Tibial nerve (tissue), 4 donors: ENCODE measurements at places on chromosomes 7 and 10. TPM values are rescaled to one million over a fixed set of nuclear protein-coding genes. Genes with fewer than 3 reads are reported as not detected.

The CHST12 gene
- total RNA-seq = 21.0 TPM

DNA sequence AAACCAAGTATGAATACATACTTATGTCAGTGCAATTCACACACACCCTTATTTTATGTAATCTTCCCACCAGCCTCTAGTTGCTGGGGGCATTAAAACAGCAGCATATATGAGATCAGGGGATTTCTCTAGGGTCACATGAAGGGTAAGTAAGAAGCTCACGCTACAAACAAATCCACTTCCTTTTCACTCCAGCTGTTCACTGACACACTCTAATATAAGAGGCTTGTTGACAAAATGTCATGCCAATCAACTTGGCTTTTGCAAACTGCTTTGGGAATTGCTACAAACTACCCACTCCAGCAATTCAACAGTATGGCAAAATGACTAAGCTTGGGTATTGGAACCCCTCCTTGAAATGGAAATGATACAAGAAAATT, 10.3 kb downstream of the FAM3C start:
- no peak for DNase-seq

- no peak for DNase-seq
Observed at GRCh38 chr10:64067009-64067606, 545.9 kb downstream of the REEP3 start.

The HECW1 gene
- total RNA-seq = 3.6 TPM

DNA sequence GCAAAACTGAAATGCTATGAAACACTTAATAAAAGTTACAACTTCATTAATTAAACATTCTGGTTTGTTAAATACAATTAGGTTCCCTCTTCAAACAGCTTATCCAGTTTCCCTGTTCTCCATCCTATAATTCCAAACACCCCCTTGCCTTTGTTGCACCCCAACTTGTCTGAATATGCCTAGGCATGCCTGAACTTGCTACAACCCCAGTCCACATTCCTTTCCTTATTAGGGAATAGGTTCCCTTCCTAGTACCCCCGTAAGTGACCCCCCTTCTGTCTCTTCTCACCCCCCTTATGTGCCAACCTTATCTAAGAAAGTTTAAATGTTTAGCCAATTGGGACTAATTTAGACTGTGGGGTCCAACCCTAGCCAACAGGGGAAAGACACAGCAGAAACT, 295.7 kb upstream of the GALNT17 start:
- DNase-seq = no peak

GRCh38 chr10:132707121-132707775, 78.7 kb downstream of the NKX6-2 start:
- no peak for DNase-seq

- DNase-seq = no peak
Observed at GRCh38 chr7:130990178-130990832, 256.3 kb upstream of the KLF14 start.

GRCh38 chr7:111138586-111138985, 47.7 kb downstream of the LRRN3 start:
- DNase-seq = no peak

- DNase-seq = no peak
Observed at GRCh38 chr7:107506674-107507339, 37.0 kb downstream of the GPR22 start.

The MMP21 gene
- 0.59 TPM for total RNA-seq

The HILPDA gene
- 32.4 TPM for total RNA-seq

GRCh38 chr7:70271617-70272081, 673.4 kb downstream of the AUTS2 start:
- DNase-seq = no peak

DNA sequence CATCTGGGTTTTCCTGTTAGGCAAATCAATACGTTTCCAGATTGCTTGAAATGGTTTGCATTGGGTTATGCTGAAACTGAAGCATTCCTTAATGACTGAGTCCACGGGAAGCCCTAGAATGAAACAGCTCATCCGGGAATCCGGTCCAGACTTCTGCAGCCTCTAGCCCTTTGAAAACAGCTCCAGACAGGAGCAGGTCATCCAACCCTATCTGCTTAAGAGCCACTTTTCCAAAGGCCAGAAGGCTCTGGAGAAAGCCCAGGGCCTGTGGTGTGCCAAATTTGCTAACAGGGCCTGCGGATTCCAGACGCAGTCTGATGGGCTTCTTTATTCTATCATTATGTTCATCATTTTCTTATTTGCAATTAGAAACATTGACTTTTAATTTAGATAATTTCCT, 265.4 kb downstream of the SKIDA1 start:
- no peak for DNase-seq

GRCh38 chr7:72112530-72112929, 299.6 kb downstream of the CALN1 start:
- DNase-seq = no peak

The KCNIP2 gene
- total RNA-seq = 52.4 TPM

GRCh38 chr7:117640465-117640864, 160.6 kb downstream of the CFTR start:
- no peak for DNase-seq

GRCh38 chr10:47452495-47453140, 31.3 kb downstream of the ANXA8 start:
- DNase-seq = no peak

The PALD1 gene
- 7.8 TPM for total RNA-seq

The AKR1D1 gene
- total RNA-seq = not detected

The SLC18A3 gene
- total RNA-seq = not detected

GRCh38 chr10:79044846-79045245, 23.9 kb upstream of the ZMIZ1 start:
- DNase-seq = no peak

GRCh38 chr7:135480966-135481597, 28.8 kb downstream of the CNOT4 start:
- no peak for DNase-seq
